ENCODE measurements at places on chromosomes 2 and 18. TPM values are rescaled to one million over a fixed set of nuclear protein-coding genes. Genes with fewer than 3 reads are reported as not detected.

DNA sequence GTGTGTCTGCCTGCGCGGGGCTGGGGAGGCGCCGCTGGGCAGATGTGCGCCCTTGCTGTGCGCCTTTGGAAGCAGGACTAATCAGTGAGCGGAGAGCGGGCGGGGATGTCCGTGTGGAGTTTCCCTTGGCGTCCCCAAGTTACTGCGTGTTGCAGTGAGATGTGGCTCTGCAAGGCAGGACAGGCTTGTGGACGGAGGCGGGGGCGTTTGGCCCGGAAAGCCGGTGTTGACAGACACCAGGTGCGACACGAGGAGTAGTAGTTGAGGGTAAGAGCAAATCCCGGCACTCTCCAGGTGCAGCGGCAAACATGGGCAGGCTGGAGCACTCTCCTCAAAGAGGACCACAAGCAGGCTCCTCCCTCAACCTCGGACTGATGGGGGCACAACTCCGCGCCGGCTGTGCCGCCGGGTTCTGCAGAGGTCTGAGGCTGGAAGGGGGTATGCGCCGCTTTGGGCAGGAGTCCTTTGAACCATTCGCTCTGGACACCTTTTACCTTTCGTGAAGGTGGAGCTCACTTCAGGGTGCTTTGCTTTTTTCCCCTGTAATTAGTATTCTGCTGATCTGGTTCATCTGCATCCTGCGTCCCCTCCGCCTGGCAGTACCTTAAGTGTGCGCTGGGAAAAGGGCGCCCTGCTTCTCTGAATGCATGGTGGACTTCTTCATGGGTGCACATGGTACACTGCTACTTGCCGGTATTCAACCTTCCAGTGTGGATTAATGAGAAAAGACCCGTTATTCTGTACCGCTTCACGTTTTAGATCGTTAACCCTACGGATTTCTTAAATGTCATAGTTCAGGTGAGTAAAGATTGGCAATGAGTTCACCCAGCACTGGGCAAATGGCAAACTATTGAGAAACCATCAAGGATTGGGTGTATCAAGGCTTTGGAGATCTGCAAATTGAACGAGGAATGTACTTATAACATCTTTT, 608 bp downstream of the CDH7 start:
- DNase-seq = no peak
- H3K36me3 ChIP-seq = no peaks in the 10 kb centered on the region
- H3K4me3 ChIP-seq = no peak overlapping the region
- no peak overlapping the region for H3K27ac ChIP-seq
- H3K4me1 ChIP-seq = no peaks in the 10 kb centered on the region
- peaks cover 10% of the 10 kb centered on the region for H3K27me3 ChIP-seq

GRCh38 chr2:98070081-98070480, 16.9 kb upstream of the VWA3B start:
- H3K36me3 ChIP-seq = no peaks in the 10 kb centered on the region
- no peaks in the 10 kb centered on the region for H3K4me1 ChIP-seq
- peaks cover 9% of the 10 kb centered on the region for H3K27me3 ChIP-seq
- no peak for DNase-seq
- no peak overlapping the region for H3K4me3 ChIP-seq

GRCh38 chr2:229235131-229235914, 35.8 kb downstream of the PID1 start:
- no peaks in the 10 kb centered on the region for H3K4me1 ChIP-seq
- DNase-seq = no peak
- no peak overlapping the region for H3K4me3 ChIP-seq
- no peak overlapping the region for H3K27ac ChIP-seq

- H3K27ac ChIP-seq = no peak within 1 kb of the TSS
- no peaks in the 10 kb centered on the region for H3K36me3 ChIP-seq
- H3K27me3 ChIP-seq = no peaks in the 10 kb centered on the region
Measured at GRCh38 chr2:210315015-210315788, at the start of gene MYL1. TSS of gene MYL1 (minus strand) at chr2:210315174. CDS start at chr2:210315042, 132 bp downstream.

Gene TM4SF20
- not detected for total RNA-seq

All from activated CD4-positive, alpha-beta T cell treated with anti-CD3 and anti-CD28 coated beads, Interleukin-2, amount 10 ng/mL, durations not matched to agents 7 days and 5 days (primary cell).